ENCODE measurements at places on chromosomes 16 and 17.

GRCh38 chr16:7426161-7426560, 93.5 kb downstream of the RBFOX1 start:
- no peak for DNase-seq

DNA sequence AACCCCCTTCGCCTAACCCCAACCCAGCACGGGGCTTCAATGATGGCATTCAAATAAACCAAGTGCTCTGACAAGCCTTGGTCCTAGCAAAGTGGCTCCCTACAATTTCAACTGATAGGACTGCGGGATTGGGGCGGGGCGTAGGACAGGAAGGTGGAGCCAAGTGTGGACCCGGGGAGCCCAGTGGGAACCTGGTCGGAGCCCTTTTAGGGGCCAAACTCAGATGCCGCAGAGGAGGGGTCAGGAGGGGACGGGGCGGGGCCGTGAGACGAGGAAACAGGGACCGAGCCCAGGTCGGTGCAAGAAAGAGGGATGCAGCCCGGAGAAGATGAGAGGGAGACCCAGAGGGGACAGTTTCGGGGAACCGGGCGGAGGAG, 13.2 kb upstream of the CDIPT start:
- DNase-seq: no peak

GRCh38 chr16:83689385-83689831, 118.4 kb upstream of the HSBP1 start:
- peak; percentile 88 for DNase-seq

- peak; percentile 42 for DNase-seq
These were observed 4.8 kb upstream of the COG1 start for GRCh38 chr17:73188011-73188410.

DNA sequence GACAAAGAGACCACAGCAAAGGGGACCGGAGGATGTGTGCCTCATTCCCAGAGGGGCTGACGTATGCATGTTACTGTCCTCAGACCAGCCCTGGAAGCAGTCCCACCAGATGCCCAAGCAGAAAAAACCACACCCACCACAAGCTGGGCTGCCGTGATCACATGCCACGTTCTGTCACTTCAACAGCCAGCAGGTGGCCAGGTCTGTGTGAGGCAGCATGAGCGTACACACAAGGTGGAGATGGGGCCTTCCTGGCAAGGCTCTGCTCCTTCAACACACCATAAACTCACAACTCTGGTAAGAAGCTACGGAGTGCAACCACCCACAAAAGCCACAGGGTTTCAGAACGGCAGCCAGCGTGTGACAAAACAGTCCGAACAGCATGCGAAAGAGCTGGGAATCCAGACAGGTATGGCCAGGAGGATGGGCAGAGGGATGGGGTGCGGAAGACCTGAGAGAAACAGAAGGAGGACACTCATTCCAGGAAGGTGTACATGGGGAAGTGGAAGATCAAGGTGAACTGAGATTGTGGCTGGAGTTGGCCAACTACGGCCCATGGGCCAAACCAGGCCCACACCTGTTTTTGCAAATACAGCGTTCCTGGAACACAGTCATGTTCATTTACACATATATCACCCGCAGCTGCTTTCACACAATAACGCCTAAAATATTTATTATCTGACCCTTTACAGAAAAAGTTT, 27.9 kb downstream of the MBTPS1 start:
- DNase-seq: no peak

DNA sequence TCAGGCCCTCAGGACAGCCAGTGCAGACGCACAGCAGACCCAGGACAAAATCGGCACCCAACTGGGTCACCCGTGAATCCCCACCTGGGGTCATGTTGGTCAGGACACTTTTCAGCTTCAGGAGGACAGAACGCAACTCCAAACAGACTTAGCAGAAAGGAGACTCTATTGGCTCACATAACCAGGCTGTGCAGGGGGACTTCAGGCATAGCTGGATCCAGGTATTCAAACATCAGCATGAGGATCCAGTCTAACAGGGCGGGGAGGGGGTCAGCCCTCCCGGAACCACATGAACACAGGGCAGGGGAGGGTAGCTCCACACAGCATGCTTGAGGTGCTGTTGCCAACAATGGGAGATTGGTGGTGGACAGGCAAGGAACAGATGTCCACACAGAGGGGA, 22.0 kb downstream of the ZNF469 start:
- DNase-seq: no peak

- no peak for DNase-seq
These were observed 1.4 kb downstream of the DDX42 start for GRCh38 chr17:63775420-63775819.

DNA sequence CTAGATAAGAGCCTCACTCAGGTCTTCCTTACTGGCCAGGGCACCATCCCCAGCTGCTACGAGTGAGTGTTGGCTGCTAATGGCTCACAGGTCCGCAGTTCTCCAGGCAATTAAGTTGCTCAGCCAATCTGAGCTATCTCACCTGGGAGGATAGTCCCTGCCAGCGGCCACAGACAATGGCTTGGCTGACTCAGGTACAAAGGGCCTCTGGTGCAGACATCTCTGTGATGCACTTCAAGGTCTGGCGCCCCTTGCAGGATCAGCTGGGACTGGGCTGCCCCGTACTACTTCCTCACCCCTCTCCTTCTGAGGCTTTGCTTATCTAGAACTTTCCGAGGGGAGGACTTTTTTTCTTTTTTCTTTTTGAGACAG, 49.2 kb upstream of the EMP2 start:
- DNase-seq: no peak

DNA sequence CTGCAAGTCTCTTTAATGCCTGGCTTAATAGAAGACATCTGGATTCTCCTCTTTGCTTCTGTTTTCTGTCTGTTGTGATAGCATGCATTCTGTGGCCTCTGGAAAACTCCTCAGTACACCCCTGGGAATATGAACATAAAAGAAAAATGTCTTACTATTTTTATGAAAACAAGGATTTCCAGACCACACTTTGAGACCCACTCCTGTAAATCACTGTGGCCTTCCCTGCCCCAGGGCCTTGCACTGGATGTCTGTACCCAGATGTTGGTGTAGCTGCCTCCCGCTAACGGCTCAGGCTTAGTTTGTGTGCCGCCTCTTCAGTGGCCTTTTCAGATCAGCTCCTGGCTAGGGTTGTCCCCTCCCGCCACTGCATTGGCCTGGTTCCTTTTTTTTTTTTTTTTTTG, 126.6 kb downstream of the SOCS1 start:
- DNase-seq: peak; percentile 43

- no peak for DNase-seq
These were observed 6.3 kb downstream of the SLC25A39 start for GRCh38 chr17:44318077-44318892.

DNA sequence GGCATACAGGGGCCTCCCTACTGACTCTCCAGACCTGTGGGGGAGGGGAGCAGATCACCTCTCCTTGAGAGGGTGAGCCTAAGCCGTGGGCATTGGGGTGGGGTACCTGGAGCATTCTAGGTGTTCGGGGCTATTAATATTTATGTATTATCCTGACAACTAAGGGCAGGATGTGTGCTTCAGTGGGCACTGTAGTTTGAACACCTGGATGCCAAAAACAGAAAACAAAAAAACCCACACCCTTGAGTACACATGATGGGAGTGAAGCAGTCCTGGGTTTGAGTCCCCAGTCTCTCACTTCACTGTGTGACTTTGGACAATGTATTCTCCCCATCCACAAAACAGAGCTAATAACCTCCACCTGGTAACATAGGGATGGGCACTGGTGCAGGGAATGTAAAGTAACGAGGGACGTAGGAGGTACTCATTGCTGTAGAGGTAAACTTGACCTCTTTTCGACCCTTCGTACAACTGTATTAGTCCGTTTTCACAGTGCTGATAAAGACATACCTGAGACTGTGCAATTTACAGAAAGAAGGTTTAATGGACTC, 257.8 kb downstream of the CPPED1 start:
- no peak for DNase-seq

DNA sequence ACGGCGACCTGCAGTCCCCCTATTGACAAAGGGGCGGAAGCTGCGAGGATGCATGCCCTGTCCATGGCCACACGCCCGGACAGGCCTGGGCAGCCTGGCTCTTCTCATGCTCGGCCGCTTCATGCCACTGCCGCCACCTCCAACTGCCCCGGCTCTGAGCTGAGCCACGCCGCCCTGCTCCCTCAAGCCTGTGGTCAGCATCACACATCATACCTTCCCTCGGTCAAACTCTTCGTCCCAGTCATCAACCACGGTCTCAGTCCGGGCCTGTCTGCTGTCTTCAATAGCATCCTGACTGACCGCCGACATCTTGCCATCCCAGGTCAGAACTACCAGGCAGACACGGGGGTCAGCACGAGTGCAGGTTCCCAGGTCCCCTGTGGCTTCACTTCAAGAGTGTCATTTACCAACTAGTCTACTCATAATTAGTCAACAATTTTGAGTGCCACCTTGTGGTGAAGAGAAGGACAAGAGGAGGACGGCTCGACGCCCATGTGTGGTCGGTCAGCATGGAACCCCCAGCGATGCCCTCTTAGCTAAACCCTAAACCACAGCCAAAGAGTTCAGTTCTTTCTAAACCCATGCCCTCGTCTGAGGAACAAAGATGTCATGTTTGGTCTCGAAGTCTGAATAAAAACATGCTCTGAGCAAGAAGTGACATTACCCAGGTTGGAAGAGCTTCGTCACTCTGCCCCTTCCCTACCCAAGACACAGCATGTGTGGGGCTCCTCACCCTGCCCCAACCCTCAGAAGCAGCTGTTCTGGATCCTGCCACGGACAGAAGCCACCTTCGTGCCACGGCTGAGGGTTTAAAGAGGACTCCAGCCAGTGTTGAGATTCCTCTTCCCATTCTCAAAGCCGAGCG, 16.9 kb upstream of the CYTH1 start:
- no peak for DNase-seq

DNA sequence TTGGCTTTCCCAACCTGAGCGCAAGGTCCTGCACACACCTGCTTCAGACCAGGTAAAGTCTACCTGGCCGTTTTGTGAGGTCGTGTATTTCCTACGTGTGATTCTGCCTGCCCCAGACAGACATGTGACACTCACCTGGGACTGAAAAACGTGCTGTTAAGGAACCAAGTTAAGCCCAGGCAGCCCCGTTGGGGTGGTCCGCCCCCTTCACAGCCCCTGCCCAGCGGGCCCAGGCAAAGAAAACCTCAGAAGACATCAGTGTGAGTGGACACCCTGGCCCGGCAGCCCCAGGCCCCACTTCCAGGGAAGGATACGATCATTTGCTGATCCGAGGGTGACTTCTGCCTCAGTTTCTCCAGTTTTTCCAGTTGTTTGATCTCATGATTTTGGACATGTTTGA, 4.7 kb downstream of the CIBAR2 start:
- no peak for DNase-seq

- DNase-seq: peak; percentile 99
These were observed 43.9 kb downstream of the CHD9 start for GRCh38 chr16:53098526-53099317.

DNA sequence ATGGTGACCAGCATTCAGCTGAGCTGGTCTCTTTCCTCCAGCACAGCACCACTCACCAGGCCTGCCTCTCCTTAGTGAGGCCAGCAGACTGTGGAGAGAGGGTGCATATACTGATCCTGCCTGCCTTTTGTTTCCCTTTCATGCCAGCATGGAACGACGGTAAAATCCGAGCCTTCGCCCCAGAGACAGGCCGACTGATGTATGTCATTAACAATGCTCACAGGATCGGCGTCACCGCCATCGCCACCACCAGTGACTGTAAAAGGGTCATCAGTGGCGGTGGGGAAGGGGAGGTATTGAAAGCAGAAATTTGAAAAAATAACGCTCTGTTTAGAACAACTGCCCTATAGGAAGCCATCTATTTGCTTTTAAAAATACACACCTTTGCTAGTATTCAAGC, 12.6 kb upstream of the USP43 start:
- no peak for DNase-seq

- no peak for DNase-seq
These were observed 7.2 kb upstream of the AATK start for GRCh38 chr17:81173052-81173761.

- no peak for DNase-seq
These were observed 1.3 kb downstream of the RAB40B start for GRCh38 chr17:82696916-82697807.

DNA sequence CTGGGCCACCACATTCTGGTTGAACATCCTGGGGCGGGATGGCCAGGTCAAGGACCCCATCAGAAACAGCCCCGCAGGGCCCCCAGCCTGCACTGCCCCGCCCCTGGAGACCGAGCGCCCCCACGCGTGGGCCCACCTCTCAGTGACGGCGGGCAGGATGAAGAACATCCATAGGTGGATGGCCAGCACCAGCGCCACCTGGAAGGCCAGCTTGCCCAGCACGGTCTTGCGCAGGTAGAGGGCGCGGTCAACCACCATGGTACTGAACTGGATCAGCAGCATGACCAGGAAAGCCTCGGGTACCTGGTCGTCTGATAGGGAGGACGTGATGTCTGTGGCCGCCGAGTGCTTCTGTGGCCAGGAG, 13.6 kb downstream of the CTU2 start:
- no peak for DNase-seq

DNA sequence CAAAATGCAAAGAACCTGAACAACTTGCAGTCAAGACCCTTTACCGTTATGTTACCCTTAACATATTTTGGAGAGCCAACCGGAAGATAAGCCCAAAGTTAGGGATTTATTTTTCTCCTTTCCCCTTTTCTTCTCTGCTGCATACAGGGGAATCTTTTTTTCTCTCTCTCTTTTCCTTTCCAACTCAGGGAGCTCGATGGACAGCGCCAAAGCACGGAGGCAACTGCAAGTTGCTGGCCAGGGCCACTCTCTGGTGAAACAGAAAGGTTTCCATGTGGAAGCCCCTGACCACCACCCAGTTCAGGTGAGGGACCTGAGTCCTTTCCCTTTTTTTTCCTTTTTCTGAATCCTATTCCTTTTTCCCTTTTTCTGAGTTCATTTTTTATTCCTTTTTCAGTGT, 98.8 kb upstream of the COX10 start:
- no peak for DNase-seq

DNA sequence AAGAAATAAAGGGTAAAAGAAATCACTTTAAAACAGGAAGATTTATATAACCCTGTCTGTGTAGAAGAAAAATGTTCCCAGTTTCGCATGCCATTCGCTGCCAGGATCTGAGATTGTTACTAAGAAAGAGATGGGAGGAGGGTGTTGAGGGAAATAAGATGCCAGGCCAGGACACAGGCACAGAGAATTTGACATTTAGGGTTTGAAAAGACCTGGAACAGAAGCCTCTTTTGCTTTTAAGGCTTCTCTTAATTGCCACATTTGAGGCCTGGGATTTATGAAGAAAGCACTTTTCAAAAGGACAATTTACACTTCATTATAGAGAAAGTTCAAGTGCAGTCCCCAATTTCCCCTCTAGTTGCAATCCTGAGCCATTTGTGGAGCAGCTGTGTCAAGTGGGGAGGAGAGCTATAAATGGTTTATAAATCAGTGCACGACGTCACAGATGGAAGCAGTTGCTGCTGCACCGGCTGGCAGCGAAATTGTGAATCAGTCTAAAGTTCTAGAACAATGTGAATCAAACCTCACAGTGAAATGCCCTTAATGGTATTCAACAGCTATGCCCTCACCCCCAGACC, 26.5 kb upstream of the C16orf87 start:
- peak; percentile 70 for DNase-seq

DNA sequence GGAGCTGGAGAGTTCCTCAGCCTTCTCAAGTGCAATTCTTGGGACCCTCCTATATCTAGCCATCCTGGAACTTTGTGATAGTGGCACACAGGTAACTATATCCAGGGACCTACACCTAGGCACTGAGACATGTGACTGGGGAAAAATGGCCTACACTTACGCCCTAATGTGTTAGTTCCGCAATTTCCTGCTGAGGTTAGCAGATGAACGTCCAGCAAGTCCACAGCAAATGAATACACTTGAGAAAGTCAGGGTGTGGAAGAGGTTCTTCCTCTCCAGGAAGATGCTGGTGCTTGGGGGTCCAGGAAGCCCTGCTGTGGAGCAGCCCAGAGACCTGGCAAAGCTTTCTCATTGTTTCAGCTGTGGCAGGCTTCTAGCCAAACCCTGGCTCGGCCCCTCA, 20.8 kb downstream of the PIK3R5 start:
- DNase-seq: no peak

GRCh38 chr16:5615868-5616642, 518.5 kb upstream of the EEF2KMT start:
- DNase-seq: no peak
